ENCODE measurements at places on chromosomes 11 and 22.

DNA sequence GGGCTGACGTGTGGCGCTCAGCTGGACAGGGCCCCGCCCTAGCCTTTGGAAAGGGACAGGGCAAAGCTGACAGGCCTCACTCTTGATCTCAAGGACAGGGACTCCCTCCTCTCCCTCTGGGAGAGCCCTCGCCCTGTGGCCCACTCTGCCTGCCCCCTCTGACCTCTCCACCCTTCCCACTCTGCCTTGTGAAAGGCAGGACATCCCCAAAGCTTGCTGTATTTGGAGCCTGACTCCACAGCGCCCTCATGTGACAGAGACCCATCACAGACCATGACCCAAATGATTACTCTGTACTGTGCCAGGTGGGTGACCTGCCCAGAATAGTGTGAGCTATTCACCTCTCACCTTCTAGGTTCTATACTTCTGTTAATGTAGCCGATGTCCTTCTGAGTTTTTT lies 18.8 kb downstream of the P2RY2 start:
- DNase-seq: peak; percentile 42

GRCh38 chr11:95466416-95466815 lies 235.4 kb upstream of the SESN3 start:
- DNase-seq: no peak

DNA sequence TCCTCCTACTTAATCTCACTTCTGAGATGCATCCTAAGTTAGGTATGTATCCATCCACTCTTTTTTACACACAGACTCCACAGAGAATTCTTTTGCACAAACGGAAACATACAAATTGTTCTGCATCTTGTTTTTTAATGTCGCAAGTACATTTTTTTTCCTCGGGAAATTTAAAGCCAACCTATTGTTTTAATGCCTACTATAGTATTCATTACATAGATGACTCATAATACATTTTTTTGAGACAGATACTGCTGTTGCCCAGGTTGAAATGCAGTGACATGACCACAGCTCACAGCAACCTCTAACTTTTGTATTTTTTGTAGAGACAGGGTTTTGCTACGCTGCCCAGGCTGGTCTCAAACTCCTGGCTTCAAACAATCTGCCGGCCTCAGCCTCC lies 90.8 kb upstream of the TMEM45B start:
- no peak for DNase-seq

DNA sequence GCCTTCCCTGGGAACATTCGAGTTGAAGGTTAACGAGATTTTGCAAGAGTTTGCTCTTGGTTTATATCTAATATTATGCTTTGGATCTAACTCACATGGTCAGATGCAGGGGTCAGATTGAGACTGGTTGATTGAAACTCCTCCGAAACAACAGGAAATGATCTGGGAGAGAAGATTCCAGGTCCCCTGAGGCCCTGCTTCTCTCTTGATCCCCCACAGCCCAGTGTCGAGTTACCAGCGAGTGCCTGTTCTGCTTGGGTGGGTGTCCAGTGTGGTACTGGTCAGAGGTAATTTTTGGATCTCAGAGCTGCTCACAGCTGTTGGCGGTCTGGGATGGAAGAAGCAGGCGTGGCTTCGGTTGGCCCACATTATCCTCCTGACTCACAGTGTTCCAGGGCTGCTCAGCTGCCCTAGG lies 9.2 kb downstream of the FBLN1 start:
- no peak for DNase-seq

GRCh38 chr22:25757686-25758085 lies 15.7 kb downstream of the MYO18B start:
- DNase-seq: no peak

DNA sequence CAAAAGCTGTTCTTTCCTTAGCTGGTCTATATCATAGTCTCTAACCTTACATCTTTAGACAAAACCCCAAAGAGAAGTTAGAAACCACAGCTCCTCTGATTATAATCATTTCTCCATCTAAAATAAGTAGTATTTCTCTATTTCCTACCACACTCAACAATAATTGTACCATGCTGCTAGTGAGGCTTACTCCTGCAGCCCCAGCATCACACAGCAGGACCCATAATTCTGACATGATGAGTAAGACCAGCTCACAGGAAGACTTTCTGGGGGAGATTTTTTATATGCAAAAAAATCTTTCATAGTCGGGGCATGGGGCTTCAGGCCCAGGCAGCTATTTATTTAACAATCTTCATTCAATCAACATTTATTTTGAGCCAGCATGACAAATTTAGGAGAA lies 441.6 kb downstream of the DYNC2H1 start:
- no peak for DNase-seq

- peak; percentile 68 for DNase-seq
Measured at GRCh38 chr11:59615120-59615636, 396 bp downstream of the OSBP start.

GRCh38 chr22:48369789-48370507 lies 1457.7 kb downstream of the BRD1 start:
- no peak for DNase-seq

GRCh38 chr11:92380882-92381281 lies 156.3 kb downstream of the FAT3 start:
- no peak for DNase-seq

- DNase-seq: no peak
Measured at GRCh38 chr11:11477695-11478420, 124.8 kb upstream of the CSNK2A3 start.

DNA sequence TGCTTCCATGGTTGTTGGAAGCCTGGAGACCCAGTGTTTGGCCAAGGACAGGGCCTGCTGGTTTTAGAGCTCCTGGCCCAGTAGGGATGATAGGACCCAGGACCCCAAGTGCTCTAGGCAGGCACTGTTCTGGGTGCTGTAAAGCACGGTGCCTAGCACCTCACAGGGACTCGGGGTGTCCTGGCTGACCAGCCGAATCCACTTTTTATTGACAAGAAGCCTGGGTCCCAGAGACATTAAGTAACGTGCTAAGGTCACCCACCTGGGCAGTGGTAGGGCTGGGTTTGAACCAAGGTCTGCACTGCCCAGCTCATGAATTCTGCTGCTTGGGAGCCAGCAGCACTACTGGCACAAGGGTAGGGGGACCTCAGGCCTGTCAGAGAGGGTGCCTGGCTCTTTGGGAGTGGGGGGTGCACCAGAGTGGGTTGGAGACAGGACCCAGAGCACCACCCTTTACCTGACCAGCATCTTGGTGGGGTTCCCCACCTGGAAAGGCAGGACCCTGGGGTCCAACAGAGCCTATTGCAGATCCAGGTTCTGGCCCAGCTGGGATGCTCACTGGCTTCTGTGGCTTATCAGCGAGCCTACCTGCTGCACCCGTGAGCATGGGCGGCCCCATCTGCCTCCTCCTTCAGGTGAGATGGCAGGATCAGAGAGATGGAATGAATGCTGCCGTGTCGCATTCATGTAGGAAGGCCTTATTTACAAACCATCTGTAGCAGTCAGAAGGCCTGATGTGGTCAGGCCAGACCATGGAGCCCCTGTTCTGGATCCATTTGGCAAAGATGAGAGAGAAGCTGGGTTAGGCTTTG lies 52.0 kb downstream of the BCR start:
- no peak for DNase-seq

DNA sequence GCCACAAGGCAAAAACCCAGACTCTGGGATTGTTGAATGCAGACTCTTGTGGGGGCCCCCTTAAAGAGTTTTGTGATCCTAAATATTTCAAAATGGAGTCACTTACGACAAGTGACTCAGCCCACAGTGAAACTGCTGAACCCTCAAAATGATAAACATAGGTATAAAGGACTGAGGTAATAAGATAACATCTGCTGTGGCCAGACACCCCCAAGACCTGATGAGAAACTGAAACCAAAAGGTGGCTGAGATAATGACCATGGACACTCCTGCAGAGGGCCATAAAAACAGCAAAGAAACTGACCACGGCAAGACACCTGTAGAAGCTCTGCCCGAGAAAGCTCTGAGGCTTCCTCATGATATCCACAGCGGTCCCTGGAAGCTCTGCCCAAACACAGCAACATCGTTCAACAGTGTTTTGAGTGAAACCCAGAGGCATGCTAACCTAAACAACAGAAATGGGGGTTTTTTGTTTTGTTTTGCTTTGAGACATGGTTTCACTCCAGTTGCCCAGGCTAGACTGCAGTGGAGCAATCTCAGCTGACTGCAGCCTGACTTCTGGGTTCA lies 1.6 kb upstream of the PLAAT4 start:
- DNase-seq: peak; percentile 25

GRCh38 chr11:5684646-5685362 lies at the start of gene TRIM5:
TSS of gene TRIM5 (minus strand) at chr11:5685074. CDS start at chr11:5680177, 4,897 bp downstream.
- DNase-seq: peak; percentile 78

- DNase-seq: no peak
Measured at GRCh38 chr11:44398266-44399030, 88.5 kb upstream of the ALX4 start.

DNA sequence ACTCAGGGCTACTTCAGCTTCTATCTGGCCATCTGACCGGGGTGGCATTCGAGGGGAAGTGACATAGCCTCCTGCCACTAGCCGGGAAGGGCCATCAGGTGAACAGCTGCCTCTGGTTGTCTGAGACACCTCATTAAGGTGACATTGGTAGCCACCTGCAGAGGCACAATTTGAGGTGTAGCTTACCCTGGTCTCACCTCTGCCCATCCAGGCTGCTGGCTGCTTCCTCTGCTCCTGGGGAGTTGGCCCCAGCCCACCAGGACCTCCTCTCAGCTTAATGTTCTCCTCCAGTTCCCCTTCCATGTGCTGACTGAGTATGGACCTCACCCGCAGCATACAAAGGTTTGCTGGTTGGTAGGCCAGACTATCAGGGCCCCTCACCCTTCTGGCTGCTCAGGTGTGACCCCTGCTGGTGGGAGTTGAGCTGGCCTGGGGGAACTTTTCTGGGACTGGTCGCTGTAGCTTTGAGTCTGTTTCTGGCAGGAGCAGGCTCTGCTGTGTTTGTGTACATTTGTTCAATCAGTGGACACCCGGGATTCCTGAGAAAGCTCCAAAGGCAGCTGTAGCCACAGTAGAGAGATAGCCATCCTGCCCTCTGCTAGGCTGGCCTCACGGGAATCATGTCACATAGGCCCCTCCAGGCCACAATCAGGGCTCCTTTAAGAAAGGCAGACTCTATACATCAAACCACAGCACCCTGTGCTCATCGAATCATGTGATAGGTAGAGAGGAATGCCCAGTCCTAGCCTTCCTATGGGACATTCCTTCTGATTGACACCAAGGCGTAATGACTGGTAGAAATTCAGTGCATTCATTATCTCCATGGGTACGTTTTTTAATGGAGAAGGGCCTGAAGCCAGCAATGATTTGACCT lies 295.1 kb upstream of the PLET1 start:
- peak; percentile 32 for DNase-seq

- DNase-seq: no peak
Measured at GRCh38 chr11:106276126-106276525, 198.7 kb downstream of the AASDHPPT start.

GRCh38 chr11:18633256-18634139 lies 644 bp downstream of the SPTY2D1 start:
- DNase-seq: no peak

- DNase-seq: no peak
Measured at GRCh38 chr22:31628969-31629708, 32.9 kb downstream of the PISD start.

GRCh38 chr22:23124611-23125511 lies 16.9 kb downstream of the RSPH14 start:
- no peak for DNase-seq

DNA sequence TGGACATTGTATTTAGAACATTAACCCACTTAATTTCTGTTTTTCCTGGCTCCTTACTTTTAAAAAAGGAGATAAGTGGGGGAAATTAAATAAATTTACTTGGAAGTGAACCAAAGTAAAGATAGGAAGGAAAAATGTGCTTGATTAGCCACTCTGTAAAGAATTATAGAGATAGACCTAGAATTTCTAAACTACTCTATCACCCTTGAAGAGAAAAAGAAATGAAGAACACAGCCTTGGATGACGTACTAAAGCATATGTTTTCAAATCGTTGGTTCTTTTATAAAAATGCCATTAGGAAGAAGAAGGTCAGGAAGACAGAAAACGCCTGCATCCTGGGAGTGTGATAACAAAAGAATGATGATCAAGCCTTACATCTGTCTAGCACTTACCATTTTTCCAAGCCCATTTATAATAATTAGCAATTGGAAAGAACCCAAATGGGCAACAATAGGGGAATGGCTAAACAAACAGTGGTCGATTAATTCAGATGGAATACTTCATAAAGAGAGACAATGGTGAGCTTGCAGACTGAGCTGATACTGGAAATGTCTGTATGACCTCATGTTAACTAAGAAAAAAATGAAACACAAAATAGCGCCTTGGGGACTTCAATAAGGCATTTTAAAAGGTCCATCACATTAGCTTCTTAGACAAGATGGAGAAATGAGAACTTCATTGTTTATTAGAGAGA lies 81.0 kb upstream of the LRRC55 start:
- DNase-seq: no peak

DNA sequence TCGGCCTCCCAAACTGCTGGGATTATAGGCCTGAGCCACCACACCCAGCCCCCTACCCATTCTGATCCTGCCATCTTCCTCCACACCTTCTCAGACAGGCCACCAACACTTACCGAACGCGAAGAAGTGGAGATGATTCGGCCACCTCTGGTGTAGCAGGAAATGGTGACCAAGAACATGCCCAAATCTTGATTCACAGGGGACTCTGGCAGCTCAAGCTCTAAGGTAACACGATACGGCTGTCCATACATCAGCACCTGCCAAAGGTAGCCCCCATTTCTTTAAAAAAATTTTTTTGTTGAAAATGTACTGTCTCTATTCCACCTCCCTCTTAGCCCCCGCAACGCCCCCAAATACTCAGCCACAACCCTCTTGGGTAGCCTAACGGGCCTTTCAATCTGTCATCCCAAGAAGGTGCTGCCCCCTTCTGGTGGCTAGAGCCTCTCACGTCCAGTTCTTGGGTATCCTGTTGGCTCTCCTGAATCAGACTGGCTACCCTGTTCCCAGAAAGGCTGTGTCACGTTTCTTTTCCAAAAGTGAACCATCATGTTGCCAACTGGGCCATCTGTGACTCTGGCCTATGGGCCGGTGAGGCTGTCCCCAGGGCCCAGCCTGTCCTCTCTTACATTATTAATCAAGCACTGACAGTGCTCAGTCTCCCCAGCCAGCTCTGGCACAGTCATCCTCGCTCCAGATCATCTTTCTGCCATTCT lies 5.3 kb upstream of the LRRN4CL start:
- DNase-seq: peak; percentile 74

DNA sequence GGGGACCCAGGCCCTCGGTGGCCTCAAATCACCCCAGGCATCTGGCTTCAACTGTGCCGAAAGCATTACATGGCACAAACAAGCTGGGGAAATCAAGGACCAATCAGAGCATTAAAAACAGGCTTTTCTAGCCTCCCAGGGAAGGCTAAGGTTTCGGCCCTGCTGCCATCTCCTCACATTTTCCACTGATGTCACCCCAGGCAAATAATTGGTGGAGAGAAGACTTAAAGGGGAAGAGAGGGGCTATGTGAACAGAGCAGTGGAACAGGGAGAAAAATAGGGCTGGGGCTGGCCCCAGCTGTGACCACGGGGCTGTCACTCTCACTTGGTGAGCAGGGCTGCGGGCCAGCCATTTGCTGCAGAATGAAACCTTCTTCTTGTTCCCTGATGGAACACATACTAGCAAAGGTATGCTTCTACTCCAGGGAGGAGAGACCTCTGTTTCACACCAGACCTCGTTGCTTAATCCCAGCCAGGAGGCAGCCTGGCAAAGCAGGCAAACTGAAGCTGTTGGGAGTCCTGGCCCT lies 581.3 kb downstream of the SOX6 start:
- no peak for DNase-seq

Data from CD4-positive, alpha-beta T cell treated with Interferon gamma for 1 hour (primary cell).